ENCODE measurements at places on chromosomes 3 and 15.

- no peak for DNase-seq
These were observed 67.3 kb downstream of the MORC1 start for GRCh38 chr3:109050591-109051167.

DNA sequence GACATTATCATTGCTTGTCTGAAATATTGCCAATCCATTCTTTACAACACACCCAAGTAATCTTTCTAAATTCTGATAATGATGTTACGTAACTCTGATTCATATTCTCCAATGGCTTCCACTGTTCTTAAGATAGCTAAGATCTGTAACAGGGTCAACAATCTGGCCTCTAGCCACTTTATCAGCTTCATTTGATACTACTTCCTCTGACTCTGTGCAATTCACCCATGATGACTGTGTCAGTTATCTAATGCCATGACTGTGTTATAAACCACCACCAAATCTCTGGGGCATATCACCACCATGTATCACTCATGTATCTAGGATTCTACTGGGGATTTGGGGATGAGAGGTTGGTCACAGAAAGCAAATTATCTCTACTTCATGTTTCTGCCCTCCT lies 44.0 kb downstream of the CD200 start:
- no peak for DNase-seq

GRCh38 chr3:71978150-71978721 lies 193.3 kb upstream of the PROK2 start:
- DNase-seq: no peak

DNA sequence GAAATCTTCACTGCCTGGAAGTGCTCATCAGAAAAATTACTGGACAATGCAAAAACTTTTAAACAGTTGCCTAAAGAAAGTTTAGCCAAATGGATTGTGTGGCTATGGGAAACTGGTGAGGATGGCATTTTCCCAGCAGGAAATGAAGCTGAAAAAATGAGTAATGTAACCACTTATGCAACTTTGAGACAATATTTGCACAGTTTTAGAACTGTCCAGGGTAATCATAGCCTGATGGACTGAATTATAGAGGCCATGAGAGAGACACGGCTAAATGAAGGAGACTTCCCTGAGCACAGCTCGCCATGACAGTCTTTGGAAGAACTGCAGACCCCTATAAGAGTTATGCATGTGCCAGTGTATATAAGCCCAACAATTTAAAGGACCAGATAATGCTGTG lies 881.5 kb downstream of the VGLL3 start:
- no peak for DNase-seq

DNA sequence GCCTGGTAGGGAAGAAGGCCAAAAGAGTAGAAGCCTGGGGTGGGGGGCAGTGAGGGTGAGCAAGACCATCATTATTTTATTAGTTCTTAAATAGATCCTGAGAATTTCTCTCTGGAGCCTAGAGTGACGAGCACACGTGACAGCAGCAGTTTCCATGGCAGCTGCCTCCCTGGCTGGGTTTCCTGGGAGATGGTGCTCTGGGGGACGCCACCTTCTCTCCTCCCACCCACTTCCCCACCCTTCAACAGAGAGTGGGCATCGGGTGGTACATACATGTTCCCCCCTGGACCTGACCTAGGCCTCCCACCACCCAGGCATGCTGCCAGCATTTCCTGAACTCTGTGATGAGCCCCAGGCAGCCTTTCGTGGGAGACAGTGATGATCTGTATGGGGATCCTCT lies 12.9 kb downstream of the CELF6 start:
- no peak for DNase-seq

GRCh38 chr3:149871855-149872254 lies 58.8 kb downstream of the RNF13 start:
- DNase-seq: no peak

- DNase-seq: no peak
These were observed 10.0 kb downstream of the WWTR1 start for GRCh38 chr3:149647812-149648211.

DNA sequence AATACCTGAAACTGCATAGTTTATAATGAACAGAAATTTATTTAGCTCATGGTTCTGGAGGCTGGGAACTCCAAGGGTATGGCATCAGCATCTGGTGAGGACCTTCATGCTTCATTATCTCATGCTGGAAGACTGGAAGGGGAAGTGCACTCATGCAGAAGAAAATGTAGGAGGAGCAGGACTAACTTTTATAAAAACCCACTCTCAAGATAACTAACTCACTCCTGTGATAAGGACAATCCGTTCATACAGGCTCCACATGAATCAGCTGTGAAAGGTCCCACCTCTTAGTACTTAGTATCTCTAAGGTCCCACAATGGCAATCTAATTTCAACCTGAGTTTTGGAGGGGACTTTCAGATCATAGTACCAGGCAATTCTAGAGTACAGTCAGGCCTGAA lies 33.6 kb upstream of the APH1B start:
- DNase-seq: no peak

DNA sequence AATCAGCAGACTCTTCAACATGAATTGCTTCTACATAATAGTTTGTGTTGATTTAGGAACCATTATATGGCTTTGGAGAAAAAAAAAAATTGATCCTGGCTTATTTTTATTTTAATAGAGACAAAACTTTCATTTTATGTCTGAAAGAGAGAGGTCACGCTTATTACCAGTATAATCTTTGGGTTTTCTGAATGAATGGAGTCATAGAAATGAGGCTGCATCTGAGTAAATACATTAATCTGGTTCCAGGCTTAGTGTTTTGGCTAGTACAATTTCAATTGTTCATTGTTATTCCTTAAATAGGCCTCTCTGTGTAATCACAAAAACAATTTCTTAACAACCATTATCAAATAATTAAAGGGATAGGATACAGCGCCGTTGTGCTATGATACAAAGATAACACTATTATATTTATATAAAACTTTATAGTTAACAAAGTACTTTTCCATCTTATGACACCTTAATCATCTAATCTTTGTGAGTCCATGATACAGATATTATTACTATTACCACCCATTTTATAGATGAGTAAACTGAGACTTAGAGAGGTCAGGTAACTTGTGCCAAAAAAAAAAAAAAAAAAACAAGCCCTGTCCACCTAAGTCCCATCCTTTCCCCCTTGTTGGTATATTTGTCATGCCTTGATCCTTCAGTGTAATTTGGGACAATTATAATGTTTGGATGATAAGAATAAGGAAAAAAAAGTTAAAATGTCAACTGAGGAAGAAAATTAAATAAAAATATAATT lies 41.8 kb upstream of the GOLM2 start:
- no peak for DNase-seq

GRCh38 chr3:195537995-195538394 lies 5.1 kb downstream of the PPP1R2 start:
- no peak for DNase-seq

- no peak for DNase-seq
These were observed 165.1 kb downstream of the PPM1L start for GRCh38 chr3:160921020-160921635.

DNA sequence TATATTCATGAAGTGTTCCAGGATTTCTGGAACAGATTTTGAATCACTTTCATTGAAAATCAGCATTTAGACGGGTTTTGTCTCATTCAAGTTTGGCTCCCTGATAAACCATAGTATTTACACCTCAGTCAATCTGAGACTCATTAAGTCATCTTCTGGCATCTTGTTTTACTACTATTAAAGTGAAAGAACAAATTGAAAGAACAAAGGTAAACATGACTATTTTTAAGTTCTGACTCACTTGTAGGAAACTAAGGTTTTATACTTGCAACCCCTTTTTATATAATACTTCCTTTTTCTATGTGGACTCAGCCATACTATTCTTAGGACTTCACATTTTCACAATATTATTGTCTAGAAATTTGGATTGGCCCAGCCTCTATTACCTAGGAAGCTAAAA lies 854.4 kb downstream of the SQOR start:
- DNase-seq: no peak

DNA sequence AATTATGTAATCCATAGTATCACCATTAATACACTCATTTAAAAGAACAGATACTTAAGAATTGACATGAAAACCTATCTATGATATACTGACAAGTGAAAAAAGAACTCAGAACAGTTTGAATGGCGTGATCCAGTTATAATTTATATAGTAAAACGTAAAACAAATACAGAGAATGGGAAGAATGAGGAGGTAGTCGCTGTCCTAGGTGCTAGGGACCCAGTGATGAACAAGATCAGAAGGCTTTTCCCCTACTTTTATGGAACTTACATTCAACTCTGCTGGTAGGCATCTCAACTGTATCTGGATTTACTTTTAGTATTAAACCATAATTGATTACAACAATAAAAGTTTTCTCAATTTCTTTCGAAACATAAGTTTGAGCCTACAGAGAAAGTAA lies 31.8 kb downstream of the GSK3B start:
- no peak for DNase-seq

GRCh38 chr15:96158938-96159337 lies 171.6 kb upstream of the NR2F2 start:
- DNase-seq: no peak
